ENCODE measurements at places on chromosomes 11 and 22.

DNA sequence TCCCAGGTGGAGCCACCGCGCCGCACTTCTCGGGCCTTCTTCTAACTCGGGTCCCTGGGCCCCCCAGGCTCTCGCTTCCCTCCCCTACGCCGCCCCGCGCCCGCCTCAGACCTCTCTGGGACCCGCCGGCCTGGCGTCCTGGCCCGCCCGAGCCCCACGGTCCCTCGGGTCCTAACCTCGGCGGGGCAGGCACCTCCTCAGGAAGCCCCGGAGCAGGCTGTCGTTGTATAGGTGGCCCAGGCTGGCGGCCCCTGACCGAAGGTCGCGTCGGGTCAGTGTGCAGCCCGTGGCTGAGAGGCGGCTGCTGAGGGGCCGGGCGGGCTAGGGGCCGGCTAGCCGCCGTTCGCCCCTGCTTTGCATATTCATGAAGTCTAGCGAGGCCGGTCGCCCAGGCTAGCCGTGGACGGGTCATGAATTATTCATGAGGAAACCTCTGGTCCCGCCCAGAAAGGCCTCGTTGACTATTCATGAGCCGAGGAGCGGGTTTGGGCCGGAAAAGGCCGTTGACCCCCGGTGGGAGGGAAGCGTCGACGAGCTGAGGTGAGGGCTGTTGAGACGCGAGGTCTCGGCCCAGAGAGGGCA, at the start of gene HORMAD2:
HORMAD2 (plus strand) TSS at position 513 of the 582 bp plus-strand sequence. CDS start 13,489 bp downstream, outside the sequence.
- no peak for DNase-seq

- DNase-seq, result no peak
Observed at GRCh38 chr11:71998061-71998460, 648 bp upstream of the IL18BP start.

DNA sequence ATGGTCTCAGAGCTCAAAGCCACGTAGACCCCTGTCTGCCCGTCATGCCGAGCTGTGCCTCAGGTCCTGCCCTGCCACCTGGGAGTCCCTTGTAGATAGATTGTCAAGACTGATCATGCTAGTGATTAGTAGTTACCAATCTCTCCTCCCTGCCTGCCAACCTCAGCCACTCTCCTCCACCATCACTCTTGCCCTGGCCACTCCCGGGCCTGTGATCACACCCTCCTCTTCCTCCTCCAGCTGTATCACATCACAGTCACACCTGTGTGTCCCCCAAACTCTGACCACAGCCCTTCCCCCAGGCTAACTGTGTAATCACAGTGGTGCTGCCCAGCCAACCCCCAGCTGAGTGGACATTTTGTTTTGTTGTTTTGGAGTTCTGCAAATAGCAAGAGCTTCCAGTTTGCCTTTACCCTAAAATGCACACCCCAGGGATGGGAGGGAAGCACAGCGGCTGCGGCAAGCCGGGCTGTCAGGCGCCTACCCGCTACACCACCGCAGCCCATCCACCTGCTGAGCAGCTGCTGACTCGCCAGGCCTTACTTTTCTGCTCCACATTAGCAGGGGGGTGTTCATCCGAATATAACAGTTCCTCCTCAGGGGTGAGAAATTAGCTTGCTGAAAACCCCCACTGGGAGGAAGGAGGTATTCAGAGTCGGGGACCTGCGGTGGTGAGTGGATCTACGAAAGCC, 45.8 kb downstream of the LRFN4 start:
- DNase-seq, result no peak

DNA sequence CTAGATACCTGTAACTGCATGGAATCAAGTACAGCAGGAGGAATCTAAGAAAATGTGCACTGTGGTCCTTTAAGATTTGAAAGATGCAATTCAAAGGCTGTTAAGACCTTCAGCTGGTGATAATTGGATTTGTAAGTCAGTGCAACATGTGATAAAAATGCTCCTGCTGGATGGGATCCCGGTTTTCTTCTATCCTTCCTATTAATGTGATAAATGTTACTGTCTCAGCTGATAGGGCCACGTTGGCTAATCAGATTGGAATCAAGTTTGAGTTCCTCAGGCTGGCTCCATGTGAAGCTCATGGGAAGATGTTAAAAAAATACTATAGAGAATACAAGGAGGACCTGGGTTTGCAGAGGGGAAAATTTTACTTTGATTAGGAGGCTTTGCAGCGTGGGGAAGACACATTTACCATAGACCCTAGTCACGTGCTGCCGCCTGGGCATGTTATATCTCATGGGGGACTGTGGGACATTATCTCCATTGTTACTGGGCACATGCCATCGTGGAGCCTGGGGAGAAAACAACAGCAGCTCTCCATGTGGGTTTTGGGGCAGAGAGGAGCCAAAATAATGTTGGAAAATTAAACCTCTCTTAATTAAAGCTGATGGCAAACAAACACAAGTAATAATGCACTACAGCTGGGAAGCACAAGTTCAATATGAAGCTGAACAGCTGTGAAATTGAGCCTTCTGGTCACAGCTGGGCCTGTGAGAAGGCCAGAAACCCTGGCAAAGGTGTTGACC, 652.5 kb downstream of the NTM start:
- no peak for DNase-seq

- DNase-seq, result no peak
Observed at GRCh38 chr11:96284917-96285316, 58.1 kb downstream of the MAML2 start.

DNA sequence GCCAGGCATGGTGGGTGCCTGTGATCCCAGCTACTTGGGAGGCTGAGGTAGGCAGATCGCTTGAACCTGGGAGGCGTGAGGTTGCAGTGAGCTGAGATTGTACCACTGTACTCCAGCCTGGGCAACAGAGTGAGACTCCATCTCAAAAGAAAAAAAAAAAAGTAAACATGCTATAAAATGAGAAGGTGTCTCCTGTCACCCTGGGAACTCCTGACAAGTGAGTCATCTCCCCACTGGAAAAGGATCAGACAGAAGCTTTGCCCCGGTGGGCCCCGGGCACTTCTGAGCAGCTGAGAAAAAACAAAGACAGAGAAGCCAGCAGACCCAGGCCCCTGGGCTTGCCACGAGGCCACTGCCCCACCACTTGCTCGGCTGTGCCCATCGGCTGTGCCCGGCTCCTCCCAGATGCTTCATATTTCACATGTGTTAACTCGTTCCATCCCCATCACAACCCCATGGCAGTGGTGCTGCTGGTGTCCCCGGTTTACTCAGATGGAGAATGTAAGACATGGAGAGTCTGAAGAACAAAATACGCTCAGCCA, 22.3 kb downstream of the TTLL1 start:
- DNase-seq, result no peak

- no peak for DNase-seq
Observed at GRCh38 chr11:26742966-26743365, 21.1 kb upstream of the SLC5A12 start.

DNA sequence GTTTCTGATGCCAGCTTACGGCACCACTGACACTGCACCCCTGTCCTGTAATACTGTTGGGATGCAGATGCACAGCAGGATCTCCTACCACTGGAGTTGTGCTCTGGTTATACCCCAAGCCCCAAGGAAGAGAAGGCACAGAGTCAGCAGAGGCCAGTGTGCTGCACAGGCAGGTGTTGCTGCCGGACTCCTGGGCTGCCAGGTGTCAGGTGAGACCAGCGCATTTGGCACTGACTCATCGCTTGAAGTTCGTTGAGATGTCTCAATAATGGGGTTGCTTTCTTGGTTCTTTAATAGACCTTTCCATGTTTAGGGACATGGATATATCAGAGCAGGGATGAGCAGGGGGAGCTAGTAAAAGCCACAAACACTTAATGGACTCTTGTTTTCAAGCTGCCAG, 75.7 kb upstream of the TTC12 start:
- DNase-seq, result no peak

DNA sequence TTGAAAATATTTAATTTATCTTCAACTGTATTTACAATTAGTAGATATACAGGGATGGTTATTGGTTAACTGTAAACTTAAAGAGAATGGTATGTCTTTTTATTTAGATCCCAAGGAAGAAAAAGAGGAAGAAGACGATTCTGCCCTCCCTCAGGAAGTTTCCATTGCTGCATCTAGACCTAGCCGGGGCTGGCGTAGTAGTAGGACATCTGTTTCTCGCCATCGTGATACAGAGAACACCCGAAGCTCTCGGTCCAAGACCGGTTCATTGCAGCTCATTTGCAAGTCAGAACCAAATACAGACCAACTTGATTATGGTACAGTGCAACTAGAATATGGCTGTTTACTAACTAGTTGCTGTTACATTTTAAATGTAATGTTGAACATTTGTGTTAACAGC, 12.7 kb upstream of the CNTF start:
- DNase-seq, result no peak

DNA sequence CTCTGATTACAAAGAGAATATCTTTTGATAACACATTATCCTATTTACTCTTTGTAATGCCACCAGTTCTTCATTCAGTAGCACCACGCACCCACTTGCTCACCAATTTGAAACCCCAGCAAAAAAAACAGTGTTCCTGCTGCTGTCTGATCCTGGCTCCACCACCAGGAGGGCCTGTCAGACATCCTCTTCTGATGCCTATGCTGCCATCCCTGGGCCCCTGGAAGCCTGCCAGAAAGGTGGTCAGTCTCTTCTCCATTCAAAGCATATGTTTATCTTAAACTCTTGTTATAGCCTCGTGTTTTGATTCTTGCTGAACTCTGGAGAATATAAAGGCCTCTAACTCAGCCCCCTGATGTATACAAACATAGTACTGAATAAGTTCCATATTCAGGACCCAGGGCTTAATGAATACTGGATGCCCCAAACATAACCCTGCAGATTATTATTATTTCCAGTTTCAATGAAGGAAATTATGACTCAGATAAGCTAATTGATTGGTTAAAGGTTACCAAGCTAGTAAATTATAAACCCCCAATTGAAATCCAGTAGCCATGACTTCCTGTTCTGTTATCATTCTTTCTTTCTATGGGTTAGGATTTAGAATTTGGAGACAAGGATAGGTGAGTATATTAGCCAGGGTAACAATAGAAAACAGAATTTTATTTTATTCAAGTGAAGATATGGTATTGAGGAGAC, 116.7 kb downstream of the NTM start:
- no peak for DNase-seq

GRCh38 chr11:124748100-124748418, 4.0 kb downstream of the VSIG2 start:
- DNase-seq, result no peak

GRCh38 chr11:88293931-88294330, 43.6 kb downstream of the CTSC start:
- no peak for DNase-seq

DNA sequence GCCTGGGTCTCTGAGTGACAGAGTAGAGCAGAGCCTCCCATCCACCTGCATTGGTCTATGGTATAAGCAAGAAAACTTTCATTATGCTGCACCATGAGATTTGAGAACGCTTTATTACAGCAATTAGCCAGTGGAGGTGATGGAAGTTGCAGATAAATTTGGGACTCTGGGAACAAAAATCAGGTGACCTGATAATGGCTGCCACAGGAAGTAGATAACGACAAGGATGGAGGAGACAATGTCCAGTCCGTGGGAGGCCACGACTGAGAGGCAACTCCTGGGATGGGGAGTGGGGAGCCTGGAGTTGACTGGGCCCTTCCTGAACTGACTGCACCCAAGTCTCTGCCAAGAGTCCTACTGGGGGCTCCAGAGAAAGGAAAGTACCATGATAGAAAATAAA, 4.7 kb downstream of the MRGPRD start:
- DNase-seq, result no peak

- no peak for DNase-seq
Observed at GRCh38 chr11:131713529-131714134, 343.2 kb downstream of the NTM start.

GRCh38 chr22:41902932-41903421, 11.9 kb downstream of the SHISA8 start:
- no peak for DNase-seq

DNA sequence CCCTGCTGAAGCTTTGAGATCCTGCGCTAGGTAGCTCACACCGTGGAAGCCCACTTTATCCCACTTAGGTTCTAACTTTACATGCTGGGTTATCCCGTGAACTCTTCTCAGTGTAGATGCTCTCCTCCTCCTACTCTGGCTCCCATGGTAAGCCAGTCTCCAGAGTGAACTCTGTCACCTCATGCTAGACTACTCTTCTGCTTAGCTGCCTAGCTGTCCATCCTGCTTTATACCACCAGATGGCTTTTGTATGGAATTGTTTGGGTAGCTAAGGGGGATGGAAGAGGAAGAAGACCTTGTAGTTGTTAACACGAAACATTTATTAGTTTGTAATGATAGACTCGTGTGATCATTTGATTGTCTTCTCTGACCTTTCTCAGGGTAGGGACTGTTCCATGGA, 46.8 kb downstream of the EMSY start:
- DNase-seq, result no peak

DNA sequence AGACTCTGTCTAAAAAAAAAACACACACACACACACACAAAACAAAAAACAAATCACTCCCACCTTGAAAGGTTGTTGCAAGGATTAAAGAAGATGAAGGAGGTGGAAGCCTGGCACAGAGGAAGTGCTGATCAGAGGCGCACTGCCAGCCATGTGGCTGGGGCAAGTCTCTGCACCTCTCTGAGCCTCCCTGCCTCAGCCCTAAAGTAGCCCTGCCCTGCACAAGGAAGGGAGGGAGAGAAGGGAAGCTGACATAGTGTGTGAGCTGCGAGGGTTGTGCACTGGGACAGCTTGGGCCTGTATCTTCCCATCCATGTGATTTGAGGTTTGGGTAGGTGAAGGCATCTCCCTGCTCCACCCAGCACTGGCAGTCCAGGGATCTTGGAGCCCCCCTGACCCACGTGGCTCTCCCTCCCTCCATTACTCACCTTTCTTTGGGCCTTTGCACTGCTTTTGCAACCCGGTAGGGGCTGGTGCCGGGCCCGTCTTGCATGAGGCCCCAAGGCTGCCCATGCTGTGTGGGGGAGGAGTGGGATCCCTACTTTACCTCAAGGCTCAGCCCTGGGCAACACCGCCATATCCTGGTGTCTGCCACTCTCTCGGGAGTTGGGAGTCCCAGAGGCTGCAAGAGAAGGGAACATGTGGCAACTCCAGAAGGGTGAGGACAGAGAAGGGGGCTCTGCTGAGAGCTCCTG, 30.5 kb downstream of the IFT27 start:
- DNase-seq, result no peak

GRCh38 chr11:2708757-2709281, 9.0 kb upstream of the KCNQ1OT1 start:
- no peak for DNase-seq

DNA sequence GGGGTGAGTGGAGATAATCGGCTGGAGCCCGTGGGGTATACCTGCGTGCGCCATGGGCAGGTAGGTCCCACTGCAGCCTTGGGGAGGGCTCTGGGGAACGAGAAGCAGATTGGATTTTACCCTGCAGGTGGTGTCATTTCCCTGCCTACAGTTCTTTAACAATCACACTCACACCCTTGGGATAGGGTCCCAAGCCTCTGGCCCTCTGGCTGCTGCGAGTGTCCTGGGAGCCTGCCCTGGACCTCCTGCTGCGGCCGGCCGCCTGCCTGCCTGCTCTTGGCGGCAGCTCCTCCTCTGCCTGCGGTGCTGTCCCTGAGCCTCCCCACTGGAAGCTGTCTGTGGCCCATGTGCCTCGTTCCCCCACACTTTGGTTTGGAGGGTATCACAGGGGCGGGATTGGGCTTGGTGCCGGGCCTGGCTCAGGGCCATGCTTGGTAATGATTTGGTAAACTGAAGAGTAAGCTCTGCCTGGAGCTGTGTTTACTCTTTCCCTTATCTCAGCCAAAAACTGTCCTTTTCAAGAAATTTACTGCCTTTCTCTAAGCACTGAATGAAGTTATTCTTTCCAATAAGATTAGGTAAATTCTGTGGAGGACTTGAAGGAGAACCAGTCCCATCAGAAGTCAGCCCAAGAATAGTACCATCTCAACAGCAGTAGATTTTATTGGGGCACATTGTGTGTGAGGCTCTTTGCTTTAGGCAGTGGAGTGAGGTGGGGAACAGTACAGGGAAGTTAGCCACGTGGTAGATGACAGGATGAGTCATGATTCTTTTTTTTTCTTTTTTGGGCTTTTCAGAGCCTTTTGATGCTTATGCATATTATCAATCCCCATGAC, 53.7 kb downstream of the TBC1D22A start:
- peak; percentile 16 for DNase-seq

All from amniotic stem cell (primary cell).